ENCODE measurements at places on chromosomes 5 and 9. TPM values are rescaled to one million over a fixed set of nuclear protein-coding genes. Genes with fewer than 3 reads are reported as not detected.

GRCh38 chr5:147935032-147935431 is 28.7 kb upstream of the C5orf46 start:
- no peaks in the 10 kb centered on the region for H3K36me3 ChIP-seq
- H3K27me3 ChIP-seq = peaks cover 20% of the 10 kb centered on the region
- H3K4me1 ChIP-seq = peaks cover 9% of the 10 kb centered on the region
- no peak overlapping the region for H3K27ac ChIP-seq
- DNase-seq = no peak

- no peaks in the 10 kb centered on the region for H3K27me3 ChIP-seq
- H3K4me1 ChIP-seq = peaks cover 7% of the 10 kb centered on the region
- peaks cover 40% of the 10 kb centered on the region for H3K36me3 ChIP-seq
- peak overlapping the region; percentile 21 for H3K27ac ChIP-seq
- no peak for DNase-seq
Measured at GRCh38 chr5:31861601-31862000, 222.7 kb downstream of the PDZD2 start.

- H3K4me1 ChIP-seq = peaks cover 38% of the 10 kb centered on the region
- no peak for DNase-seq
- no peak overlapping the region for H3K27ac ChIP-seq
- H3K36me3 ChIP-seq = no peaks in the 10 kb centered on the region
- no peak overlapping the region for H3K4me3 ChIP-seq
- H3K27me3 ChIP-seq = peaks cover 1% of the 10 kb centered on the region
Measured at GRCh38 chr9:111040494-111040893, 2.2 kb upstream of the LPAR1 start.

GRCh38 chr5:155587458-155587857 is 573.9 kb downstream of the KIF4B start:
- H3K36me3 ChIP-seq = no peaks in the 10 kb centered on the region
- H3K27me3 ChIP-seq = peaks cover 11% of the 10 kb centered on the region
- no peak overlapping the region for H3K4me3 ChIP-seq
- H3K4me1 ChIP-seq = peaks cover 2% of the 10 kb centered on the region

- no peak overlapping the region for H3K27ac ChIP-seq
- H3K36me3 ChIP-seq = no peaks in the 10 kb centered on the region
- no peak overlapping the region for H3K4me3 ChIP-seq
- peaks cover 23% of the 10 kb centered on the region for H3K27me3 ChIP-seq
- H3K4me1 ChIP-seq = peaks cover 7% of the 10 kb centered on the region
Measured at GRCh38 chr9:83208065-83208850, 145.3 kb upstream of the RASEF start.

DNA sequence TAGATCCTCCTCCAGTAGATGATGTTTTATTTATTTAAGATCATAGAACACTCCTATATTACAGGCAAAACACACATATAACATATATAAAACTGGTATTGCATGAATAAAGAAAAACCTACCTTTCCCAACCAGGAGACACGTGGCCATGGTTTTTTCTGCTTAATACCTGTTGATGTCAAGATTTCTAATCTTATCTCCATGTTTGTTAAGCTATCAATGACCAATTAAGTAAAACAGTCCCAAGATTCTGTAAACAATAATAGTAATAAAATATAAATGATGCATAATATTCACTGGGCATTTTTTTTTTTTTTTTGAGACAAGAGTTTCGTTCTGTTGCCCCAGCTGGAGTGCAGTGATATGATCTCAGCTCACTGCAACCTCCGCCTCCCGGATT is 1.7 kb downstream of the CPLANE1 start:
- peak overlapping the region; percentile 9 for H3K27ac ChIP-seq
- DNase-seq = no peak

DNA sequence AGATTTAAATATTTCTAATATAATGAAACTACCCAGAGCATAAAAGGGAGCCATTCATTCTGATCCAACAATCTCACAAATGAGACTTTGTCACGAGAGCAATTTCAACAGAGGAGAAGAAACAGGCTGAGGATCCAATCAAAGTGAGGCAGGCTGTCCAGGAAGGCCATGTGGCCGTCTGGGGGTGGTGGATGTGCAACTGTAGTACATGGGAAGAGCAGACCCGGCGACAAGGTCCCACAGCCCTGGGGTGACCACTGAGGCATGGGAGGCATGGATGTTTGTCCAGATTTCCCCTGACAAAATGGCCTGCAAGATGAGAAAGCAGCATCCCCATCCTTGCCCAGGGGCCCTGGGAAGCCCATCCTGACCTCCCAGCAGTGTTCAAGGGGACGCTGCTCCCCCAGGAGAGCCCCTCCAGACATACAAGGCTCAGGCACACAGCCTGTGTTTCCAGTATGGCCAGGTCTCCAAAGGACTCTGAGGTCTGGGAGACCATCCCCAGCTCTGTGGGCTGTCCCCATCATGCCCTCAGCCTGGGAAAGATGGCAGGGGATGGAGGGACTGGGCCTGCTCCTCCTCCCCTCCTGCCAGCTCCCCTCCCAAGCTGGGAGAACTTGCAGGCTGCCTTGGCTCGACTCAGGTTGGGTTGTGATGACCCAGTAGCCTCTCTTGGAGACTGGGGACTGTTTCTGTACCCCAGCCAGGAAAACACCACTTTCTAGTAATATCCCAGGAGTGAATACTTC is 27.5 kb upstream of the FCN2 start:
- no peak overlapping the region for H3K4me3 ChIP-seq
- no peaks in the 10 kb centered on the region for H3K4me1 ChIP-seq
- H3K27ac ChIP-seq = no peak overlapping the region
- no peak for DNase-seq
- H3K36me3 ChIP-seq = no peaks in the 10 kb centered on the region

DNA sequence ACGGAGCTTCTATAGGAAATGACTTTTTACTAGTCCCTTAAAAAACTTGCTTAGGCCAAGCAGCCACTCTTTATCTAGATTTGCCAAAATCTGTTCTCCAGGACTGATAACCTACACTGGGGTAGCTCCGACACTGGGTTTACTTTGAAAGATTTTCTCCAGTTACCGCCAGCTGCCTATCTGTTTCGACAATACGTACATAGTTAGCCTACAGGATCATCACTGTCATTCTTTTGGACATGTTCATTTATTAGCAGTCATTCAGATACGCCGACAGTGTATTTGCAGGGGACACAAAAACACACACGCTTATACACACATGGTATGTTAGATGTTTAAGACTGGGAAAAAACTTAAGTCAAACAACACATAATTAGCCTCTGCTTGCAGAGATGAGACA is 225.7 kb downstream of the DCP2 start:
- no peaks in the 10 kb centered on the region for H3K27me3 ChIP-seq
- no peaks in the 10 kb centered on the region for H3K36me3 ChIP-seq
- peak overlapping the region; percentile 7 for H3K4me3 ChIP-seq
- no peak for DNase-seq
- H3K4me1 ChIP-seq = peaks cover 60% of the 10 kb centered on the region

The RAB3C gene
- 0.77 TPM for total RNA-seq

The FGFR4 gene
- total RNA-seq = 8.0 TPM

The PCDHGB6 gene
- 75.7 TPM for total RNA-seq

The PCDHA2 gene
- 0.44 TPM for total RNA-seq

The SGCD gene
- total RNA-seq = 5.3 TPM

The DAB2IP gene
- 75.7 TPM for total RNA-seq

All from mesothelial cell of epicardium (in vitro differentiated cells).